Stimulated activated CD8-positive, alpha-beta memory T cell treated with anti-CD3 and anti-CD28 coated beads, Interleukin-12 subunit alpha, Interleukin-12 subunit beta, amount 100 ng/mL, for 4 hours (primary cell): ENCODE measurements at places on chromosomes 6 and 20.

DNA sequence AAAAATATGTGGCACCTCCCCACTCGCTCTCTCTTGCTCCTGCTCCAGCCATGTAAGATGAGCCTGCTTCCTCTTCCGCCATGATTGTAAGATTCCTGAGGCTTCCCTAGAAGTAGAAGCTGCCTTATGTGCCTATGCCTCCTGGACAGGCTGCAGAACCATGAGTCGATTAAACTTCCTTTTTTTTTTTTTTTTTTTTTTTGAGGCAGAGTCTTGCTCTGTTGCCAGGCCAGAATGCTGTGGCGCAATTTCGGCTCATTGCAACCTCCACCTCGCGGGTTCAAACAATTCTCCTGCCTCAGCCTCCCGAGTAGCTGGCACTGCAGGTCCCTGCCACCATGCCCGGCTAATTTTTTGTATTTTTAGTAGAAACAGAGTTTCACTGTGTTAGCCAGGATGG, 112.5 kb downstream of the FAM217A start:
- no peak for DNase-seq

- DNase-seq, result no peak
These were observed 106.4 kb upstream of the TAB2 start for GRCh38 chr6:149211046-149211571.

GRCh38 chr6:106083618-106084017, 2.5 kb upstream of the PRDM1 start:
- DNase-seq, result no peak

GRCh38 chr6:64789476-64789875, 917.5 kb downstream of the EYS start:
- DNase-seq, result no peak

DNA sequence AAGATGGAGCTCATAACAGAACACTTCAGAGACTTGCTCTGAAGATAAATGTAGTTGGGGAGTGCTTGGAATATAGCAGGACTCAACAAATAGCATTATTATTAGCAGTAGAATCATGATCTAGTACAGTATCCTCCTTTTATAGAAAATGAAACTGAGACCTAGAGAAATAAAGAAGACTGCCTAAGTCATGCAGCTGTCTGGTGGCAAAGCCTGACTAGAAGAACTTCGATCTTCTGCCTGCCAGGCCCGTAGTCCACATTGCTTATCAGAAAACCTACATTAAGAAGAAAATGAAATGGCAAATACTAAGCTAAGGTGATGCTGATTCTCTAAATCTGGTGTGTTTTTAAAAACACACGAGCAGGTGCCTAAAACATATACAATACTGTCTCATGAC, 46.4 kb upstream of the DST start:
- no peak for DNase-seq

- DNase-seq, result no peak
These were observed 12.0 kb downstream of the GLP1R start for GRCh38 chr6:39060467-39061160.

- DNase-seq, result no peak
These were observed 140.3 kb upstream of the AGPAT4 start for GRCh38 chr6:161414180-161414579.

DNA sequence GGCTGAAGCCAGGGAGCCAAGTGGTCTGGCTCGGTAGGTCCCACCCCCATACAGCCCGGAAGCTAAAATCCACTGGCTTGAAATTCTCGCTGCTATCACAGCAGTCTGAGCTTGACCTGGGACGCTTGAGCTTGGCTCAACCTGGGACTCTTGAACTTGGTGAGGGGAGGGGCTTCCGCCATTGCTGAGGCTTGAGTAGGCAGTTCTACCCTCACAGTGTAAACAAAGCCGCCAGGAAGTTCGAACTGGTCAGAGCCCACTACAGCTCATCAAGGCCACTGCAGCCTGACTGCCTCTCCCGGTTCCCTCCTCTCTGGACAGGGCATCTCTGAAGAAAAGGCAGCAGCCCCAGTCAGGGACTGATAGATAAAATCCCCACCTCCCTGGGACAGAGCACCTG, 1337.7 kb downstream of the HACE1 start:
- DNase-seq, result no peak

DNA sequence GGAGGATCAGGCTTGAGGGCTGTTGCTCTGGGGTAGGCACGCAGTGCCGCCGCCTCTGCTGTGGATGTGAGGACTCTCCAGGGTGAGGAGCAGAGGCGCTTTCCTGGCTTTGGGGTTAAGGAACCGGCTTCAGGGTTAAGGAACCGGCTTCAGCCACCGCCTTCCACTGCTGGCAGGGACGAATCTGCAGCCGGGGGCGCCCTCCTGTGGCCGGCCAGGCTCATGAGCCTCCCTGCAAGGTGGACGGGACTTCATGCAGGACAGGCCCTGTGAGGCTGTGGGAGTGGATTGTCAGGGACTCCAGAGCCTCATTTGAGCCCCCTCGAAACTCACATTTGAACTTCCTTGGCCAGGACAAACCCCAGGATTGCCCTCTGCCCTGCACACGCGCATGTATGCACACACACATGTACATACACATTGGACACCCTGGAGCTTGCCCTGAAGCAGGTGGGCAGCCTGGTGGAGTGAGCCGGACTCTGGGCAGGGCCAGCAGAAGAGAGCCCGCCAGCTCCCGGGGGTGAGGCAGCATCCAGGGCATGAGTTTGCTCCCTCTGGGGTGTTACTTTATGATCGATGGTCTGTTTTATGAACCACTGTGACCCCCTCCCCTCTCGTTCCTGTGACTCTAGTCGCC, 146.9 kb downstream of the PHACTR3 start:
- no peak for DNase-seq

GRCh38 chr6:90123831-90124230, 172.8 kb downstream of the BACH2 start:
- no peak for DNase-seq

DNA sequence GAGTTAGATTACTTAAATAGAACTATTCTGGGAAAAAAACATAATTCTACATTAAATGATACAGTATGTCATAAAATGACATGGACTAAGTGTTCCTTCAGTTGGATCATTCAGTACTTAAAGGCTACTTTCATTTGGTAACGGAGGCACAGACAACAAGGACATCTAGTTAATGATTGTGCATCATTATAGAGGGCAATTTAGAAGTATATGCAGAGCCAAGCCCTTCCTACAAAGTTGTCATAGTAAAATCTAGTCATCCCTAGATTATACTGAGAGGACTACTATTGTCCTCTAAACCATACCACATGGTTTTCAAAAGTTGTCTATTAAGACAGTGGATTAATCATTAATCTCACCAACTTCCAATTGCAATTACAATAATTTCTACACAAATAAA, 53.9 kb upstream of the STXBP5 start:
- DNase-seq, result no peak

DNA sequence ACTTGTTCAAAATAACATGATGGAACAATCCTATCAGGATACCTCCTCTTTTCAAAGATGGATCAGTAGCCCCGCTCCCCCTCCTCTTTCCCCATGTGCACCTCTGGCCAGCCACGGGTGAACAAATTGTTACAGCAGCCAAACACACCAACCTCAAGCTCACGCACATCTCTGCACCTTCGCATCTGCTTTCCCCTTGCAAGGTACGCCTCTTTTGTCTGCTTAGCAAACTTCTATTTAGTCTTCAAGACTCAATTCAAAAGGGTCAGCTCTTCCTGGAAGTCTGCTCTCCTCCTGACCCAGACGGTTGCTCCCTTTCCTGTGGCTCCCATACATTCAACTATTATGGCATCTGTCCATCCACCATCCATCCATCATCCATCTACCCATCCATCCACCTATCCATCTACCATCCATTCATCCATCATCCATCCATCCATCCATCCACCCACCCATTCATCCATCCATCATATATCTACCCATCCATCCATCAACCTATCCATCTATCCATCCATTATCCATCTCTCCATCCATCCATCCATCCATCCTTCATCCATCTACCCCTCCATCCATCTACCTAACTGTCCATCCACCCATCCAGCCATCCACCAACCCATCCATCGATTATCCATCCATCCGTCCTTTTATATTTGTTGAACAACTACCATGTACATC, 36.3 kb upstream of the CDH22 start:
- no peak for DNase-seq

DNA sequence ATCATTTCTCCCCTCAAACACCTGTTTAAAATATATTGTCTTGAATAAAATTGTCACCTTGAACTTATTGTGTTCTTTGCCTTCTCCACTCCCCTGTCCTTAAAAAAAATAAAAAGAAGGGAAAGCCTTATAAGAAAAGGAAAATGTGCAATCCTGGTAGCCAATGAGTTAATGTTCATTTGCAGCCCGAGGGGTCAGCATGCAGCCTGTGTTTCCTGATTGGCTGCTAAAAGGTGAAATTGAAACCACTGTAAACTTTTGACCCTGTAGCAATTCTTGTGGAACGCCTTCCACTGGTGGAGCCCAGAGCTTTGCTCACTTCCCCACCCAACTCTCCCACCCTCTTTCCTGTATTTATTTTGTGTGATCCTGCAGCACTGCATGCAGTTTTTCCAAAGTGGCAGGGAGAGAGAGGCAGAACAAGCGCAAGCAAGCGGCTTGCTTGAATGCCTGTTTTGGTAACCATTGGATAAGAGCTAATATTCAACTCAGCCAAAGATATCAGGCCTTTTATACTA, 74.9 kb downstream of the NCOA3 start:
- DNase-seq, result no peak

GRCh38 chr6:81002126-81002525, 750.4 kb downstream of the TENT5A start:
- DNase-seq, result no peak
